ENCODE measurements at places on chromosomes 3 and 15.
A peak's percentile ranks its signal among the peaks of the same experiment; 100 is the strongest.

GRCh38 chr15:85044894-85045293 is 63.2 kb downstream of the PDE8A start:
- no peak for DNase-seq

DNA sequence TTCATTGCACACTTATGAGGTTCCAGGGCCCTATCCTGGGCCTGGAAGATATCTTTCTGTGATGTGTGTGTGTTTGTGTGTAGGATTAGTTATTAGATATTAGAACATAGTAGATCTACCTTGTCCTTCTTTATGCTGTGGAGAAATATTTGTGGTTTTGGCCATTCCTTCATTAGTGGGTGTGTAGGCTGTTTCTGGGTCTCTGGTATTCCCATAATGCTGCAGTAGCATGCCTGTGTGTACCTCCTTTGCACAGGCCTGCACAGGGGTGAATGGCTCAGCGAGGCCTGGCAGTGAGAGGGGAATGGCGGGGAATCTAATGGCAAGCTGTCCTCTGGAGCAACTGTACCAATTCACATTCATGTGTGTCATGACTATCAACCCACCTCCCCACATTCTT is 125.8 kb upstream of the MRPS22 start:
- no peak for DNase-seq

GRCh38 chr3:95227092-95227491 is 1164.2 kb downstream of the NSUN3 start:
- DNase-seq = no peak

GRCh38 chr3:58723173-58723572 is 56.6 kb upstream of the FAM3D start:
- no peak for DNase-seq

DNA sequence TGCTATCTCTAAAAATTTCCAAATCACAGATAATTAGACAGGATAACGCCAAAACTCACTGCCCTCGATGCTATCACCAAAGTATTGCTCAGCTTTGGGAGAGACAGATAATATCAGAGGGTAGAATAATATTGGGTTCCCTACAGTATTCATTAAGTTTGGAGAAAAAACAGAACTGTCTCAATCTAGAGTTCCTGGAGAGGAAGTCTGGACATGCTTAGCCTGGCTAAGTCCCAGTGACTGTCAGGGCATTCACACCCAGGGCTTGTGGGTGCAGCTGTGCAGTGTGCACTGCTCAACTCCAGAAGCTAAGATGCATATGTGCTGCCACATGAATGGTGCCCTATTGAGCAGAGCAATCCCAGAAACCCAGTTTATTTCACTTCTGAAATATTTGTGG is 459.6 kb upstream of the DPH6 start:
- no peak for DNase-seq

- no peak for DNase-seq
These were observed 21.8 kb downstream of the ATP2C1 start for GRCh38 chr3:130915567-130916292.

DNA sequence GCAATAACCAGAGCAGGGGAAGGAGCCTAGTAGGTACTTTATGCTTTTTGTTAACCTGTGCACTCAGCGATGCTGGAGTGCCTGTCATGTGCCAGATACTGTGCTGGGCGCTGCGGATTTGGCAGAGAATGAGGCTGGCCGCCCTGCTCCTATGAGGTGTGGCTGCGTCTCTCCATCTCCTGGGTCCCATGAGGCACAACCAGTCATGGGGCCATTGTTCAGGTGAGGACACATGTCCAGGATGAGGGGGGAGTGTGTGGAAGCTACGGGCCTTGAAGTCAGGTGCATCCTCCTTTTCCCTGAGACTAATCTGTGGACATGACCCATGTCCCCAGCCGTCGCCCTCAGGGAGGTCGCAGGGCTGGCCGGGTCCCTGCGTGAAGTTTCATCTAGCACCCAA is 963 bp upstream of the TXNRD3 start:
- no peak for DNase-seq

DNA sequence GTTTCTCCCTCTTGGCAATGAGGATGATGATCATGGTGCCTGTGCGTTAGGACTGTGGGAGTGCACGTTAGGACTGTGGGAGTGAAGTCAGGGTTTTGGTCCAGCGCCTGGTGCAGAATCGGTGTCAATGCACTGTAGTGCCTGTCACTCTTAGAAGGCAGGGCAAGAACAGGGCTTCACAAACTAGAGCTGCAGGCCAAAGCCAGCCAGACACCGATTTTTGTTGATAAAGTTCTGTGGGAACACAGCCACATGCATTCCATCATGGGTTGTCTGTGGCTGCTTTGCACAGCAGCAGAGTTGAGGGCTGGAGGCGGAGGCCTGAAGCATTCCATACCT is 32.6 kb upstream of the NR2C2 start:
- DNase-seq = no peak

DNA sequence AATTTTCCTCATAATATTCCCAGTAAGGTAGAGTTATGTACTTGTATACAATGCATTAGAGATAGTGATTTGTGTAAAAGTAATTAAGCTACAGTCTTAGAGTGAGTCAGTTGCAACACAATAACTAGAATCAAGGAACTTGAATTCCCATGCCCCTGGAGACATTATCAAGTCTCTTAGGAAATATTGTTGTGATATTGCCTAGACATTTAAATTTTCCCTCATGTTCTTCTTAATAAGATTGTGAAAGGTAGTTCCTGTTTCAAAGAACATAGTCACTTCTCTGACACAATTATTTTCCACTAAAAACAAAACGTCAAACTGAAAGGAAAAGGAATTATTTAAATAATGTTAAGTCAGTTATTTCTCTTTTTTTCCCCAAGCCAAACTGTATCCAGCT is 13.0 kb upstream of the ATP1B3 start:
- no peak for DNase-seq

DNA sequence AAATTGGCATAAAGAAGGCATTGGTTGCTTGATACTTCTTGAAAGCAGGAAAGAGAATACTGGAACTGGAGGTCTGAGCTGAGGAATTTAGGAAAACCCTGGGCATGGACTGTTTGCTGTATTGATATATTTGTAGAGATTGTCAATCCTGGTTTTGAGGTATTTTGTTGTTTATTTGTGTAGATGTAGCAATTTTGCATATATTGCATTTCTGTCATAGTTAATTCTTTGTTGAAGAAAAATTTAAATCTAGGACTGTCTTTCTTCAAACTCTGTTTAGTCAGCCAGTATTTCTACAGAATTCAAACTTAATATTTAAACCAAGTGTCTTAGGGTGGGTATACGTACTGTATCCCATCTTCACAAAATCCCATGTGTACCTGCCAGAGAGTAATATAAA is 9.5 kb downstream of the STT3B start:
- no peak for DNase-seq

GRCh38 chr3:172309741-172310427 is 138.4 kb downstream of the GHSR start:
- DNase-seq = no peak

GRCh38 chr3:22594990-22595389 is 608.1 kb upstream of the UBE2E2 start:
- DNase-seq = peak; percentile 20

- DNase-seq = no peak
These were observed 8.5 kb upstream of the MUC4 start for GRCh38 chr3:195820186-195820585.

DNA sequence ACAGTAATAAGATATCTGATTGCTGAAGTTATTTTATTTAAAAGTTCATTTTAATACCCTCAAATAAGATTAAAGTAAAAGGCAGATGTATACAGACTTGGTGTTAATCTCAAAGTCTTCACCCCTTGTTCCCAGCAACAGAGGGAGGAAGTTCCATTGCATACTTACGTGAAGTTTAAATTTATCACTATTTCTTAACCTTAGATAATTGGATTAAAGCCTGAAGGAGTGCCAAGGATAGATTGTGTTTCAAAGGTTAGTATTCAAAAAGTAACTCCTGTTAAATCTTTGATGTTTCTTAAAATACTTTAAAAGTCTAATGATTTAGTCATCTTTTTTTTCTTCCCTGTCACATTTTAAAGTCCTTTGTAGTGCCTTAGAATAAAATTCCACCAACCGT is 39.3 kb downstream of the ATP1B3 start:
- DNase-seq = no peak
